RCC 7860 (cell line): ENCODE measurements at places on chromosomes 6 and 20.

GRCh38 chr6:163095401-163095800 lies 319.1 kb upstream of the QKI start:
- no peak for DNase-seq

- DNase-seq, result no peak
Measured at GRCh38 chr6:33112148-33112547, 36.4 kb downstream of the HLA-DPB1 start.

GRCh38 chr6:110563711-110564110 lies 87.3 kb upstream of the SLC22A16 start:
- DNase-seq, result no peak

- DNase-seq, result no peak
Measured at GRCh38 chr6:150008588-150008987, 16.7 kb downstream of the RAET1L start.

- no peak for DNase-seq
Measured at GRCh38 chr6:21019614-21020013, 485.4 kb downstream of the CDKAL1 start.

DNA sequence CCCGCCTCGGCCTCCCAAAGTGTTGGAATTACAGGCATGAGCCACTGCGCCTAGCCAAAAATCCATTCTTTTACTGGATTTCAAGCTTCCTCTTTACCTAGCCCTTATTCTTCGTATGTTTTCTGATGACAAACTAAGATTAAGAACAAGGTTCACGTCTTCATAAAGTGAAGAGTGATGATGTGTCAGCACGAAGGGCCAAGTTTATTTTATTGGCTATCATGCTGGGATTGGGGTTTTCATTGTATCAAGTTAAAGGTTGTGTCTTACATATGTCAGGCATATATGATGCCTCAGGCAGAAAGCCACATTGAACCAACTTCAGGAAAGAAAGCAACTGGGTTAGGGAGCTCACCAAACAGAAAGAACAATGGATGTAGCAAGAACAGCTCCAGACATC lies 19.7 kb upstream of the SLC17A3 start:
- DNase-seq, result no peak

GRCh38 chr6:69774740-69775584 lies 21.8 kb downstream of the LMBRD1 start:
- no peak for DNase-seq

GRCh38 chr6:98984121-98984520 lies 36.4 kb upstream of the FBXL4 start:
- DNase-seq, result no peak

- peak; percentile 13 for DNase-seq
Measured at GRCh38 chr6:13480631-13481501, 6.5 kb downstream of the GFOD1 start.

GRCh38 chr6:130259557-130259956 lies 36.8 kb upstream of the SAMD3 start:
- DNase-seq, result no peak

DNA sequence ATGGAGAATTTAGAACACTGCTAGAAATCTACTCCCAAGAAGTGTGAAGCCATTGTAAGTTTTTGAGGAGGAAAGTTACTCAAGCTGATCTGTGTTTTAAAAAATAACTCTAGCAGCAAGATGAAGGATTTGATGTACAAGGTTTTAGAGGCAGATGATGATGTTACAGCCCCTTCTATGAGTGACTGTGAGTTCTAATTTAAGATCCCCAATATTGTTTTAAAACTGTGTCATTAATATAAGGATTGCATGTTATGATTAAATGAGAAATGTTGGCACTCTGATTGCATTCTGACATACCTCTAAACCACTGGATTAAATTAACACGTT lies 293.5 kb downstream of the ADGB start:
- no peak for DNase-seq

- DNase-seq, result no peak
Measured at GRCh38 chr6:135828021-135828420, 23.5 kb upstream of the PDE7B start.

- DNase-seq, result no peak
Measured at GRCh38 chr6:106750142-106750918, 121.0 kb downstream of the QRSL1 start.

DNA sequence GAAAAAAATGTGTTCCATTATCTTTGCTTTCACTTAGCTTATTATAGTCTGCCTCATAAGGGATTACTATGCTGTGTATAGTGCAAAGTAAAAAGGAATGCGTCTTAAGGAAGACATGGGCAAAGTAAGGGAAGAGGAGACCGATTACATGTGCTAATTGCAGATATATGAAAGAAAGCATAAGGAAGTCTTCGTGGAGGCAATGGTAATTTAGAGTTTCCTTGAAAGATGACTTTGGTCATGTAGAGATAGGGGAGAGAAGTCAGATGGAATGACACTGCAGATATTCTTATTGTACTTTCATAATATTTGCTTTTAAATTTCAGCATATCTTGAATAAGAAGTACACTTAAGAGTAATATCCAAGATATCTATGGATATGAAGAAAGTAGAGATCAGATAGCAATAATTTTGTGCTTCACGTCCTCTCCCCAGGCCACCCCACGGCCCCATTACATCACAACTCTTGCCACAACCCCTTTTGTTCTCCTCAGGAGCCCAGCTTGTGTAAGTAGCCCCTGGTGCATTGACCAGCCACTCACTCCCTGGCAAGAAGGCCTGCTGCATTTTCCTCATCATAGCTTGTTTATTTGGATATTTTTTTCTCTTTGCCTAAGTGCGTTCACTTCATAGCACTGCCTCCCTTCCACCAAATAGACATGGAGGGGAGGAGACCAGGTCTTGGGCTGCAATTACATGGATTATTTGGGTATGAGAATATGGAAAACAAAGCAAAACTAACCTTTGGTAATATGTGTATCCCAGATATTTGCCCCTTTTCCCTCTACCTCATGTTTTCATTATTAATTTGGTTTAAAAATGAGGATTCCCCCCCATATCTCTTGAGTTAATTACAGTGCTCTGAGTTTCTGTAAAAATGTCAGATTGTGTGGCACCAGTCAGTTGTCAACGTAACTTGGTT lies 30.7 kb upstream of the COL10A1 start:
- no peak for DNase-seq

GRCh38 chr20:51236421-51236820 lies 213.5 kb upstream of the KCNG1 start:
- DNase-seq, result no peak

GRCh38 chr6:36755435-36756348 lies 58.1 kb downstream of the RAB44 start:
- peak; percentile 95 for DNase-seq

- no peak for DNase-seq
Measured at GRCh38 chr20:1671891-1672669, 14.5 kb upstream of the SIRPG start.

DNA sequence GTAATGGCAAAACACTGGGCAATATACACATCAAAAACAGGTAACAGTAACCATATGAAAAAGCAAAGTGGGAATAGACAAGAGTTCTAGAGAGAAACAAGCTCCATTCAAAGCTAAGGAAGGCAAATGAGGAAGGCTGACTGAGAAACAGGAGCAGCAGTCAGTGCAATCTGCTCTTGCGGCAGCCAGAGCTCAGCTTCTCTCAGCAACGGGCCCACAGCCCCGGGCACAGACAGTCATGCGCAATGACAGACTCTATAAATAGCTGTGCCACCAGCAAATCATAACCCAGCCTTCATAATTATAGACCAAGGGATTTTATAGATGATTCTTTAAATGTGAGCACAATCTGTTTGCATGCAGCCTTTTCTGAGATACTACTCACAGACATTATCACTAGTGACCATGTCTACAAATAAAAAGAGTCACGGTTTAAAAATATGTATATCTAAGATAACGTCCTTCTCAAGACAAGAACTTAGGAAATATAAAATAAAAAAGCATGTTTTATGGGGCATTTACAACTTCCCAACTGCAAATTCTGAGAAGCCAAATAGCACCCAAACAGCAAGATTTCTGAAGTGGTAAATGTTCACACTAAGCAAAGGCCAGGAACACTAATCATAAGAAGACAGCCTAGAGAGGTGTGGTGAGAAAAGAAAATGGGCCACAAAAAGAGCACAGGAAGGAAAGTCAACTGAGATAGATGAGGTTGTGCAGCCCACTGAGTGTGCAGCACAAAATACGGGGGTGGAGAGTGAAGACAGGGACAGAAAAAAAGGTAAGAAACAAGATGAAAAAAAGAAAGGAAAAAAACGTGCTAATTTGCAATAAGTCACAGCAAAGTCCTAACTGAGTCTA lies 39.9 kb upstream of the BEND6 start:
- DNase-seq, result no peak

- no peak for DNase-seq
Measured at GRCh38 chr20:10478205-10478604, 43.1 kb downstream of the SLX4IP start.

- DNase-seq, result no peak
Measured at GRCh38 chr6:79040083-79040482, 38.0 kb downstream of the PHIP start.

GRCh38 chr20:36349384-36350170 lies 43.4 kb downstream of the DLGAP4 start:
- no peak for DNase-seq

GRCh38 chr6:10401004-10401536 lies 13.8 kb downstream of the TFAP2A start:
- no peak for DNase-seq

- DNase-seq, result no peak
Measured at GRCh38 chr20:50930139-50930975, 880 bp downstream of the ADNP start.
